ENCODE measurements at places on chromosomes 3 and 15. TPM values are rescaled to one million over a fixed set of nuclear protein-coding genes. Genes with fewer than 3 reads are reported as not detected.

- no peak for DNase-seq
These were observed 83.1 kb downstream of the CPN2 start for GRCh38 chr3:194267744-194268653.

The CD86 gene
- total RNA-seq, result not detected

DNA sequence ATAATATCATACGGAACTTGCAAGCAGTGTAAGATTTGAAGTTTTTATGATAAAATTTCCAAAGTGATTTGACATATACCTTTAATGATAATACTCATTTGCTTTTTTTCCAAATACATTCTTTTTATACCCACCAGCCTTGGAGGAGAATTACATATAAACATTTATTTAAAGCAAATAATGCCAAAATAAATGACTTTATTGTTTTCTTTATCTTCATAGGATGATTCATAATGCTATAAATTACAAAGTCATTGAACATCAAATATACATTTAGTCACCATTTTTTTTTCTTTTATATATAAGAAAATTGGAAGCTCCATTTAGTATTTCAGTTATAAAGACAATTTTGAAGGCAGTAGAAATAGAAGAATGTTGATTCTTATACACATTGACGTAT is 450.9 kb downstream of the NAALADL2 start:
- no peak for DNase-seq

GRCh38 chr3:8981700-8982099 is 18.4 kb upstream of the RAD18 start:
- DNase-seq, result no peak

The ZNF660 gene
- 0.64 TPM for total RNA-seq

- DNase-seq, result no peak
These were observed 12.2 kb downstream of the NUP210 start for GRCh38 chr3:13407926-13408325.

- peak; percentile 38 for DNase-seq
These were observed 59.6 kb upstream of the P3H2 start for GRCh38 chr3:190180268-190180667.

GRCh38 chr3:188270423-188270972 is 116.5 kb downstream of the LPP start:
- DNase-seq, result peak; percentile 97

The GOLGA8Q gene
- not detected for total RNA-seq

The RETNLB gene
- not detected for total RNA-seq

- DNase-seq, result no peak
These were observed 21.8 kb upstream of the EDEM1 start for GRCh38 chr3:5165698-5166097.

The BRK1 gene
- 205 TPM for total RNA-seq

DNA sequence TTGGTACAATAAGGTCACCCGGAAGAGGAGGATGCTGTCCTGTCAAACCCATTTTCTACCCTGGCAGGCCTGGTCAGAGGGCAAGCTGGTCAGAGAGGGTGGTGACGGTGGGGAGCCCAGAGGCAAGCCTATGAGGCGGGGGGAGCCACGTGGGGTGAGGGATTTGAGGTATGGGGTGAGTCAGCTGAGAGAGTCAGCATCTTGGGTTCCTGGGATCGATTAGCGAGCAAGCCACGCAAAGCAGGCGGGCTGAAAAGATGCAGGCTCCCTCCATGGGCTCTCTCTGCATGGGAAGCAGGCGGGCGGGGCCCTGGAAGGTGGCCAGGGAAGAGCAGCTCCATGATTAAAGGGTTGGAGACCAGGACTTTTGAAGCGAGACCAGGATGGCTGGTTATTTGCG is 48.1 kb downstream of the MAGEF1 start:
- peak; percentile 52 for DNase-seq

The CCR3 gene
- total RNA-seq, result 0.20 TPM

The SAMMSON gene
- total RNA-seq, result not detected

DNA sequence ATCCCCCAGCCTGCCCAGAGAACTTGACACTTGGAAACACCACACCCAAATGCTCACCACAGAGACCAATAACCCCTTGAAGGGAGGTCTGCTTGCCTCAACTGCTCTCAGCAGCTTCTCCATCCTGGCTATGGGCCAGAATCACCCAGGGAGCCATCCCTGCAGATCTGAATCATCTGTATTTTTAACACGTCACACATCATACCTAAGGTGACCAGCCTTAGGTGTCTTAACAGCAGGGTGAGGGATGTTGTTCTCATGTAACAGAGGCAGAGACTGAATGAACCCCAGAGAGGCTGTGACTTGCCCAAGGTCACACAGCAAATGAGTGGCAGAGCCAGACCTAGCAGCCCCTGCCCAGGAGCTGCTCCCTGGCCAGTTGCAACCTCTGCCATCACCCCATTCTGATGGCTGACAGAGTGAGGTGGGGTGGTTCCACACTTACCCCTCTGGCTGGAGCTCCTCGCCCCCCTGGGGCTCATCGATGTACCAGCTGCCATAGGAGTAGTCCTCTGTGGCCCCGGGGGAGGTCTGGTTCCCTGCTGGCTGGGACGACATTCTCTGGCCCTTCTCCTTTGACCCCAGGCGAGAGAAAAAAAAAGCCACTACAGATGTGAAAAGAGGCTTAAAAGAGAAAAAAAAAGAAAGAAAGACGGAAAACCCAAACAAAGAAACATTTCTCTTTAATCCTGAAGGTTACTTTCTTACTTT is 722 bp downstream of the STRA6 start:
- DNase-seq, result peak; percentile 78

- no peak for DNase-seq
These were observed 372.5 kb upstream of the BCHE start for GRCh38 chr3:166209701-166210100.

DNA sequence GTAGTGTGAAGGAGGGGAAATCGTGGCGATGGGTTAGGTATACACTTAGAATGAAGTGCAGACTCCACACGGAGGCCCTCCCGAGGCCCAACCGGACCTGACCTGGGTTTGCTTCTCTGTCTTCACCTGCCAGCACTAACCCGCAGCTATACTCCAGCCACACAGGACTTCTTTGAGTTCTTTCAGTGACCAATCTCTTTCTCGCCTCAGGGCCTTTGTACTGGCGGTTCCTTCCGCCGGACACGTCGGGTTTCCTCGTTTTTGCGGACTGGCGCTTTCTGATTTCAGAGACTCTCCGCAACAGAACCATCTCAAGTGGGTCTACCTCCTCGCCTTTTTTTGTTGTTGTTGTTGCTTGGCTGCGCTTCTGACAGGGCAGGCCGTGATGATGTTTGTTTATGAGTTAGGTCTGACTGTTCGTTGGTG is at the start of gene NEIL1:
NEIL1 (plus strand) TSS at position 244 of the 426 bp plus-strand sequence. CDS start 1,867 bp downstream, outside the sequence.
- no peak for DNase-seq
